ENCODE measurements at places on chromosomes 12 and 14.

- no peak for DNase-seq
These were observed 43.1 kb downstream of the ZFP36L1 start for GRCh38 chr14:68749487-68750475.

DNA sequence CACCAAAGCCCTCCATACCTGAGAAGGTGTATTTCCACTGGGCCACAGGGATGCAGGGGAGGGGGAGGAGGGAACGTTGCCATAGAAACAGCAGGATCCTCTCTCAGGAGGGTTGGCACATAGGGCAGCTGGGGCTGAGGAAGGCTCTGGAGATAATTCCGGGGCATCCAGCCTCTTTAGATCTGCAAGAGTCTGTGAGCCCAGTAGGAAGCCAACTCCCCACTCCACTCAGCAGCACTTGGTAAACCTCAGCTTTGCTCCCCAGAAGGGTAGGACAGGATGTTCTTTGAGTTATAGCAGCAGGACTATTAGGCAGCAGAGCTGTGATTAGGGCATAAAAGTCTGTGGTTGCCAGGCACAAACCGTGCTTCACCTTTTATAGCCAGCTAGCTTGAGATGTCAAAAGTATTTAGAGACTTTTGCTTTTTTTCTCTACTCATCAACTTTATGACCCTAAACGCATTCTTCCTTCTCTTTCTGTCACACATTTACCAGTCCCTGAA is 7.8 kb upstream of the PLEKHG3 start:
- DNase-seq, result no peak

DNA sequence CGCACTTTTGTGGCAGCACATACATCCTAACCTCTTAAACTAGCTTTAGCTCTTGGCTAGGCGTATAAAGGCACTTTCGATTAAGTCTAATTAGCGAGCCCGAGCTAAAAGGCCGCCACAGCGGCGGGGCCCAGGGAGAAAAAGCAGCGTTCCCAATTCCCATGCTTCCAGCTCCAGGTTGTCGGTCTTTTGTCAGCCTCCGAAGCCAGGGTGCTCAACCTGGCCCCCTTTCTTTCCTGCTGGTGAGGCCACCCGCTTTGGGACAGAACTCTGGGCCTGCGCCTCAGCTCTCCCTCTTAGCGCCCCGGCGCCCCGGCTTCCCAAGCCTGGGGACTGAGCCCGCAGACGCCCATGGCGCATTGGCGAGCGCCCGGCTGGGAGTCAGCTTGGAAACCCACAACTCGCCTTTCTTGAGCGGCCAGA is 33.3 kb upstream of the TBX5 start:
- DNase-seq, result no peak

DNA sequence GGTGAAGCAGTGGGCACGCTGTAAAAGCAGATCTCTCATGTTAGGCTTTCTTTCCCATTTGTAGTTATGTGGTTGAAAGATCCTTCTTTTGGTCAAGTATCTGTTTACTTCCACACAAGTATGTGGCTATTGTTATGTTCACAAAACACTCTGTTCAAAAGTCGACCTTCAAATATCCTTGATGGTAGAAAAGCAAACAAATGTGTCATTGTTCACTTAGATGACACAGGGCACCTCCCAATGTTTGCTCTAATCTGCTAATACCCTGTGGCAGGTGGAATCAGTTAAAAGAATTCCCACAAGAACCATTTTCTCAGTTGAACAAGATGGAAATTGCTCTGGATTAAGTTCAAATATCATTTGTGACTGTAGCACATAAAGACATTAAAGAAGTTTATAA is 43.6 kb upstream of the NAA30 start:
- no peak for DNase-seq

DNA sequence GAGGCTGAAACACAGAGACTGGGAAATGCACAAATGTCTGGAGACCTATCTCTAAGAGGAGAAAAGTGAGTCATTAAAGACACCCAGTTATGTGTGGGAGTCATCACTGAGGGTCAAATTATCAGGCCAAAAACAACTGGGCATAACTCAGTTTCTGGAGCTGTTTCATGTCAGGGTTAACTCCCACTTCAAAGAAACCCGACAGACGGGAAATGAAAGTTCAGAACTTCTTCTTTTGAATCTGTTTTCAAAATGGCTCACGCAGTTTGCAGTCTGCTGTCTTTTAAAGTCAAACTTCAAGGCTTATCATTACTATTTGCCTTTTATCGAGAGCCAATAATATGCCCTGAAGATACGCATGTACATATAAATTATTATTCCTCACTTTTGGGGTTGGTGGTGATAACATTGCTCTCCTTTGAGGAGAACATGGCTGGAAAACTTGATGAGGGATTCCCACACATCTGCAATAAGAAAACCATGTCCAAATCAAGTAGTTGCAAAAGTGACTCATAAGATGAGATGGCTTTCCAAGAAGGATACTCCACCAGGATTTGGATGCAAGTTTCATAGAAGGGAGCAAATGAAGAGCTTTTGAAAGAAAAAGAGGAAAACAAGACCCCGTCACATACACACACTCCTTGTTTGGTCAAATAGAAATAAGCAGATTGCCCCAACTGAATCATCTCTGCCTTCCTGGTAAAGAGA is 341.4 kb downstream of the ADAMTS20 start:
- DNase-seq, result no peak

- DNase-seq, result no peak
These were observed 28.7 kb downstream of the EGLN3 start for GRCh38 chr14:33922125-33922524.

GRCh38 chr12:47944685-47945340 is 18.6 kb upstream of the TMEM106C start:
- DNase-seq, result no peak

GRCh38 chr14:105616802-105617192 is 90.4 kb downstream of the TMEM121 start:
- DNase-seq, result no peak

Data from tibial nerve (tissue), 4 donors.